ENCODE measurements at places on chromosomes 6 and 20.

GRCh38 chr6:165649166-165650137 is 13.6 kb downstream of the PDE10A start:
- DNase-seq = no peak

DNA sequence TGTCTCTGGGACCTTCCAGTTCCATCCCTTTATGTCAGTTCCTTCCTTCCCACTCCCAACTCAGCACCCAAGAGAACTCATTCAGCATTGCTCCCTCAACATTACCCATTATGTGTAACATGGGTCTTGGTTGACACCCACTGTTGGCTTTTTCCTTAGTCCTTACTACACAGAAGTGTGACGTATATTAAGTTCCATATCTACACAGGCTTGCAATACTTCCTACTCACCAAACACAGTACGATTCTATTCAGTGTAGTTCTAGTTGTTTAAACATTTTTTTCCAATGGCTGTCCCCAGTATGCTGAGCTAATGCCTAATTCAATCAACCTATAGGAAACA is 37.7 kb downstream of the ARHGAP18 start:
- no peak for DNase-seq

DNA sequence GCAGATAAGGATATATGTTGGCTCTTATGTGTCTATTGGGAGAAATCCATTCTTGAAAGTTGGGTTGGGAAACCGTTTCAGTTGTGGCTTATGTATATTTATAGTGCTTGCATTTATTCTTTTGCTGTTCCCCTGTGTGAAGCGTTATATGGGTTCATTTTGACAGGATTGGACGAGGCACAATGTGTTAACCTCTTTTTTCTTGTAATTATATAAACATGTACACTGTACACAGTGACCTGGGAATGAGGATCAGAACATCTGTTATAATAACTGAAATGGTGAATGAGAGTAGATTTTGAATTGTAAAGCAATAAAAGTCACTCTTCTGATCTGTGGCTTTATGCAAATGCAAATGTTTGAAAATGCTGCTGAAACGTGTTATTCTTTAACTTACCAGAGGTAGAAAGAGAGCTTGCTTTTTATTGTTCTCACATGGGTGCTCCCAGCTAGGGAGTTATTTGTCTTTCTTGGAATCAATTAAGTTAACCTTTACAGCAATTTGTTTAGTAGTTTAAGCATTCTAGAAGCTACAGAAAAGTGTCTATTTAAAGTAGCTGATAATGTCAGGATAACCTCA is 213.7 kb downstream of the GRIK2 start:
- DNase-seq = no peak

- DNase-seq = no peak
These were observed 454.1 kb upstream of the NOX3 start for GRCh38 chr6:155909710-155910109.

DNA sequence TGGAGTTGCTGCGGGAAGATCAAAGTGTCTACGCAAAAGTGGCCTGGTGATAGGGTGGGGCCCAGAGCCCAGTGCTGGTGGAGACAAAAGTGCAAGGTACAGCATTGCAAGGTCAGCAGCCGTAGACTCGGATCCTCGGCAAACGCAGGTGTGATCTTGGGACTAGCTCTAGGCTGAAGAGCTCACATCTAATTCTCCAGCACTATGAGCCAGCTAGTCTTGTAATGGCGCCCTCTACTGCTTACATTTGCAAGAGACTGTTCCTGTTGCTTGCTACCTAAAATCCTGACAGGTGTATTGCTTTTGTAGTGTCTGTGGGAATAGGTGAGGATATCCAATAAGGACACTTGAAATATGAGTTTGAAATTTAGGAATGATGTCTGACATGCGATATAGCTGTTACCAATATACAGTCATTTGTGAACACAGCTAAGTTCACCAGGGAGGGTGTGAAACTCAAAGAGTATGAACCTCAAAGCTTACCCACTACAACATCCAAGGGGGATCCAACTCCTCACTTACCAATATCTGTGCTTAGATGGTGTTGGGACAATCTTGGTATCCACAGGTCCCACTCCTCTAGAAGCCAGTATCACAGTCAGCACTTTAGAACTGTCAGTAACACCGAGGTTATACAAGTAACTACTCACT is 58.4 kb downstream of the PDE7B start:
- peak; percentile 70 for DNase-seq

DNA sequence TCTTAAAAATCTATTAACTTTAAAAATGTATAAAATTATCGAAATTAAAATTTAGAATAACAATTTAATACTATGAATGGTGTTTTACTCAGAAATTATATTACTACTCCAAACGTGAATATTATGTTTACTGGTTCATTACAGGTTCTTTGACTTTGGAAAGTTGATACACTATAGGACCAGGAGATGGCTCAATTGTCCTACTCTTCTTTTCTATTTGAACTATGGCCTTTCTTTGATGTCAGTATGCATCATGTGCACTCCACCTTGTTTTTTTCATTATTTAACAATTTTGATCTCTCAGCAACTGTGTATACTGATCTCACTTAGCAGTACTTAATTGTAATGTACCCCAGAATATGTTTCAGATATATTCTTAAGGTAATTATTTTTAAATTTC is 391.5 kb upstream of the MANEA start:
- peak; percentile 9 for DNase-seq

DNA sequence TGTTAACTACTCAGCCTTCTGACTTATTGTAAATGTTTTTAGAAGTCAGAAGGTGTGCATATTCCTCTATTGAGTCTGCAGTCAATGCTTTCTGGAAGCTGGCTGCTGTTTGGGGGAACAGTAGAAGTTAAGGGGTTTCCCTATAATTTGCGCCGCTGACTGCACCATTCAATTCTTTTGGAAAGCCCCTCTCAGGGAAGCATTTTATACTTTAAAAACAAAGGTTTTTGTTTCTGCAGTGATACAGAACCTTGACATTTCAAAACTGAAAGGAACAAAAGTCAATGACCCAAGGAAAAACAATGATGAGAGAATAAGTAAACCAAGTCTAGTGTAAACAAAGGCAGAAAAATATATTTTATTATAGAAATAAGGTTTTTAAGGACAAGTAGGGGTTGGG is 120.8 kb upstream of the TNFAIP3 start:
- no peak for DNase-seq

GRCh38 chr20:25160897-25161296 is 34.6 kb upstream of the ENTPD6 start:
- no peak for DNase-seq

GRCh38 chr6:66865771-66866170 is 1158.7 kb upstream of the EYS start:
- DNase-seq = no peak

DNA sequence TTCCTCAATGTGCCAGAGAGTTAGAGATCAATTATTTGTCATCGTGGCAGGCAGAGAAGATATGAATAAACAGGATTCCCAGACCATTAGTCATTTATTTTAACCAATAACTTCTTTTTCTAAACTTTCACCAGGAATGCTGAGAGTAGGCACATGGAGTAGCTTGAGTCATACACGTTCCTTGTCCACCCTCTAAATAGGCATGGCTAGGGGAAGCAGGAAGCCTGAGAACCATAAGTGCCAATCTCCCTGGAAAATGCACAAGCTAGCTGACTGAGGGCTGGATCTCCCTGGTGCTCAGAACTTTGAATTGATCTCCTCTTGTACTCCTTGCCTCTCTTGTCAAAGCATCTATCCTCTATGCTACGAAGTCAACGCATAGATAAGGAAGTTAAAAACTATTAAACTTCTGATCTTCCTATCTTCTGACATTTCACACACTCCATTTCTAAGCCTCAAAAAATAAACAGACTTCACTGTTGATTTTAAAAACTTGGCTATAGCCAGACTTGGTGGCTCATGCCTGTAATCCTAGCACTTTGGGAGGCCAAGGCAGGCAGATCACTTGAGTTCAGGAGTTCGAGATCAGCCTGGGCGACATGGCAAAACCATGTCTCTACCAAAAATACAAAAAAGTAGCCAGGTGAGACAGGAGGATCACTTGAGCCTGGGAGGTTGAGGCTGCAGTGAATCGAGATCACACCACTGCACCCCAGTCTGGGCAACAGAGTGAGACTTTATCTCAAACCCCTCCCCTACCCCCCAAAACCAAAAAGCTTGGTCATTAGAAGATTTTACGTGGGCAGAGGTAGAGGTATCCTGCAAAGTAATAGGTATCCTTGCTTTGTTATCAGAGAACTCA is 11.8 kb downstream of the ADTRP start:
- no peak for DNase-seq

DNA sequence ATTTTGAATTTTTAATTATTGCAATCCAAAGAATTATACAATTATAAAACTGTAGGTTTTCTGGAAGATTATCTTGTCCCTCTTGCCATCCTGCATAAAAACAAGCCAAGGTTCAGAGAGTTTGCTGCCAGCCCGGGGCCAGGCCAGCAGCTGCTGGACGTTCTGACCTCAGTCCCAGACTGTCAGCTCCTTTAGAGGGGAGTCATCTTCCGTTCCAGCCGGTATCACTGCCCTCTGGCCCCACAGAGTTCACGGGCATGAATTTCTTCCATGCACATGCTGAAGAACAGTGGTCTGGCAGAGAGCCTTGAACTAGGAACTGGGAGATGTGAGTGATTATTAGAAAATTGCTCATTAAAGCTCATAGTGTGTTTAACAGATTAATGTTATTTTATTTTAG is 130.4 kb upstream of the QKI start:
- no peak for DNase-seq

DNA sequence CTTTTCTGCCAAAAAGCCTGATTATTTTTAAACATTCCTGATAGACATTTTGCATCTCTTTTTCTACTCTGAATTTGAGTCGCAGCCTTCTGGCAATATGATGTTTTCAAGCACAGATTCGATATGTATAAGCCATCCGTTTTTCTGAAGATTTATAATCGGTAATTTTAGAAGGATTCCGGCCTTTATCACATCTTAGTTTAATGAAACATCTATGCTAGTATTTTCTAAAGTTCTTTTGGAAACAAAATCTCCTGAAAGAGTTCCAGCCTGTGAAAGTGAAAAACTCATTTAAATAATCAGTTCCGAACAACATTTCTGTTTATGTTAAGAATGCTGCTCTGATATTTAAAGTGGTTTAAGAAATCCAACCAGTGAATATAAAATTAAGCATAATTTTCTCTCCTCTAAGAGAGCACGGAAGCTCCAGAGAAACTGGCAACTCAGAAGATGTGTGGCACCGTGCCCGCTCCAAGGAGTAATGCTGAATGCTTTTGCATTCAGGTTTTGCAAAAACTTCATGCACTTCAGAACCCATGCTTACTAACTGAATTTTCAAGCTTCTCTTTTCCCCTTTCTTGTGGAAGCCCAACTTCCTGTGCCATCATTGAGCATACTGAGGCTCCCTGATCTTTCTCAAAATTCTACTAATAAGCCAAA is 20.7 kb downstream of the NDUFAF4 start:
- DNase-seq = no peak

All from NCI-H146 (cell line).